ENCODE measurements at places on chromosomes 5 and 9.

DNA sequence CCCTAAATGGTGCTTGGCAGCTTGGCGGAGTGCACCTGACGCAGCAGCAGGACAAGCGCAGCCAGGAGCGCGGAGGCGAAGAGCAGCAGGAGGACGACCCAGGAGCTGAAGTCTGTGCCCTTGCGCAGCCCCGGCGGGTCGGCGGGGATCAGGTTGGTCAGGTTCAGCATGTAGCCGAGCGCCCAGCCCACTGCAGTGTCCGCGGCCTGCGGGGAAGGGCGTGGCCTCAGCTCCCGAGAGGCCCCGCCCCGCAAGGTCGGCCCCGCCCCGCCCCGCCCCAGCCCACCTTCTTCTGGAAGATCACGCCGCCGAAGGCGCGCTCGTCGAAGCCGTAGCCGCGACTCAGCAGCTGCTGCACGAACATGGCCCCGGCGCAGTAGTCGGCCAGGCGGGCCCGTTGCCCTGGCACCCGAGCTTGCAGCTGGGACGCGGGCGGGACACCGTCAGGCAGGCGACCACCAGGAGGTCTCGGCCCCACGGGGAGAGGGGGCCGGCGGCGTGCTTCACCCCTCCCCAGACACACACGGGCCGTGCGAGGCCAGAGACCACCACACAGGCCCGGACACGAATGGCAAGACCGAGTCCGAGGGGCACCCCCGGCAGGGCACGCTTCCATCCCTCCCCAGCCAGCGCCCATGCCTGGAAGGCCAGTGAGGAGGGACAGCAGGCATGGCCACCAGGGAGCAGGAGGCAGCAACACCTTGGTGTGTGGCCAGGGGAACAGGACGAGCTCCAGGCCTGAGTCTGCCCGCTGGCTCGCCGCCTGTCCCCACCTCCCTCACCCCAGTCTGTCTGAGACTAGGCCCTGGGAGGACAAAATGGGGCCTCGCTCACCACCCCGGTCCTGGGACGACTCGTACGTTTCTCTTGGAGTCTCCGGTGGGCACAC, 2.9 kb upstream of the NPDC1 start:
- no peak for DNase-seq

DNA sequence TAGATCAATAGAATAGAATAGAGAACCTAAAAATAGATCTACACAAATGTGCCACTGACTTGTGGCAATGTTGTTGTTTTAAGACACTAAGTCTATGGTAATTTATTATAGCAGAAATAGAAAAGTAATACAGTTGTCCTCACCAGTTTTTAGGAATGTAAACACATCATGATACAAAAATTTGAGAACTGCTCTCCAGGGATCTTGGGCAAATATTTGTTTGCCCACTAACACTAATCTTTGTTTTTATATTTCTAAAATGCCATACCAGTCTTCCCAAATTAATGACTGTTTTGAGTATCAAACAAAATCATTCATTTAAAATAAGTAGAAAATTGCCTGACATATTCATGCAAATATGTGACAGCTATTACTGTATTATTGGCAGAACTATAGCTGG, 297.6 kb downstream of the BRINP1 start:
- no peak for DNase-seq

GRCh38 chr5:1278656-1279442, 16.0 kb downstream of the TERT start:
- peak; percentile 78 for DNase-seq

GRCh38 chr9:90943341-90943740, 141.7 kb downstream of the SYK start:
- no peak for DNase-seq

DNA sequence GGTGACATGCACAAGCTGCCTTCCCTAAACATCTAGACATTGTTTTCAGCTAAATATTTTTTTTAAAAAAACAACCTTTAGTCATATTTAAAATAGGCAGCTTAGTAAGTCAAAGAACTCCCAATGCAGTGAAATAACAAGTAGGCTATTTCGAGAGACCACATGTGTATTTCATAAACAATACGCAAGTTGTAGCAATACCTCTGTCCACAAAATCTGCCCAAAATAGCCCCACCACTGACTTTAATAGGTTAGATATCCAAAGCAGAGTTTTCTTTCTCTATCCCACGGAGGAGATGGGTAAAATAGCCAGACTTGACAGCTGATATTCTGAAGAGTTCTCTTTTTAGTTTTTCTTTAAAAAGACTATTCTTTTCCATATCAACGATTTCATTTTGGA, 1.2 kb downstream of the SLC24A2 start:
- no peak for DNase-seq

GRCh38 chr9:107784235-107784958, 294.8 kb upstream of the KLF4 start:
- DNase-seq = no peak

- DNase-seq = no peak
Measured at GRCh38 chr9:87109231-87109631, 161.9 kb upstream of the GAS1 start.

DNA sequence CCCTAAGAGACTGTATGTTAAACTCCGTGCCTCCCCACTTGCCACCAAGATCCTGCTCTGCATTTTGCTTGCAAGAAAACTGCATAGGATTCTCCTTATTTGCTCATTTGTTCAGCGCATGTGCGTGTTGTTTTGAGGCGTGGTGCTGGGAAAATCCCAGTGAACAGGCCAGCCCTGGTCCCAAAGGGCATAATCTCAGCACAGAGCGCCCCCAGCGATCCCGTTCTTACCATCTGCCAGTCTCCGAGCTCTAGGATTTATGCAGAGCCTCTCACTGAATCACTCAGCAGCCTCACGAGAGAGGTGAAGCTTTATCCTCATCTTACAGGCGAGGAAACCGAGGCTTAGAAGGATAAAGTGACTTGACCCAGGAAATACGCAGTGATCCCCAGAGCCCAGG, 11.5 kb downstream of the PRRX2 start:
- no peak for DNase-seq

DNA sequence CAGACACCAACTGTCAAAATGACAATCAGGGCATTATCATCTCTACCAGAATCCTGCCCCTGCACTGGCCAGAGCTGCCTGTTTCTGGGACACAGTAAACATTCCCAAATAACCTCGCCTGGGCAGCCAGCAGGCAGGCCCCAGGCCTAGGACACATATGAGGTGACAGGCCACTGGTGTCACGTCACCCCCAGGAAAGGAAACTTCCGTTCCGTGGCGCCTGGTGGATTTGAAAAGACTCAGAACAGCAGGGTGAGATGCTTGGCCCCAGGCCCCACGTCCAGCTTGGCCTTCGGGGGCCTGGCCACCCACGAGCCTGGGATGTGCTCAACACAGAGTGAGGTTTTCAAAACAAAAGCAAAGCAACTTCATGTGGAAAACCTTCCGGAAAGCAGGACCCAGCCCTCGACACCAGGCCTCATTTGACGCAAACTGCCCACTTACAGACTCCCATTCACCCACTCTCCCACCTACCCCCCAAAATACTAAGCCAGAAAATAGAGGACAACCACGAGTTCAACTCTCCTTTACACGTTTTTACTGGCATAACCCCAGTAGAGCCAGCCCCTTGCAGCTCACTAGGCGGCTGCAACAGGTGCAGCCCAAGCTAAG, 1.2 kb downstream of the SEMA4D start:
- DNase-seq = no peak

GRCh38 chr5:76074487-76075065, 8.6 kb upstream of the SV2C start:
- DNase-seq = no peak

- DNase-seq = no peak
Measured at GRCh38 chr9:76911971-76912370, 6.1 kb upstream of the PRUNE2 start.

DNA sequence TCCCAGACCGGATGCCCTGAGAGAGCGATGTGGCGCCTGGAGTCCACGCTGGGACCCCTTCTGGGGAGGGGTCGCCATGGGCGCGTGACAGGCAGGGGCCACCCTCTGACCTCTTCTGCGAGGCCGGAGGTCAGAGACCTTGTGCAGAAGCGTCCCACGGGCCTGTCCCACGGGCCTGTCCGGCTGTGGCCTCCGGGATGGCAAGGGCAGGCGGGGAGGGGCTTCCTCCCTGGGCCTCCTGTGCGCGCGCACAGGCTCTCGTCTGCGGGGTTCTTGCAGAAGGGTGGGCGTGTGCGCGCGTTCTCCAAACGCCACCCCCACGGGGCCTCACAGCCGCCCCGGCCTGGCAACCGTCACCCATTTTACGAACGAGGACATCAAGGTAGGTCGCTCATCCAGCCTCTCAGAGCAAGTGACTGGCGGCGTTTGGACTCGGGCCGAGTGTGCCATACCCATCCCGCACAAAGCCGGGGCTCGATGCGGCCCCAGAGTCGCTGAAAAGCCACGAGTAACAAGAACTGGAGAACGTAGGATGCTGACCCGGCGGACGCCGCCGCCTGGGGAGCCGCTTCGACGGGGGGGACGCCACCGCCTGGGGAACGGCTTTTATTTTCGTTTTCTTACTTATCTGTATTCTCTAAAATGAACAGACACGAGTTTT, 897 bp downstream of the AHRR start:
- no peak for DNase-seq

DNA sequence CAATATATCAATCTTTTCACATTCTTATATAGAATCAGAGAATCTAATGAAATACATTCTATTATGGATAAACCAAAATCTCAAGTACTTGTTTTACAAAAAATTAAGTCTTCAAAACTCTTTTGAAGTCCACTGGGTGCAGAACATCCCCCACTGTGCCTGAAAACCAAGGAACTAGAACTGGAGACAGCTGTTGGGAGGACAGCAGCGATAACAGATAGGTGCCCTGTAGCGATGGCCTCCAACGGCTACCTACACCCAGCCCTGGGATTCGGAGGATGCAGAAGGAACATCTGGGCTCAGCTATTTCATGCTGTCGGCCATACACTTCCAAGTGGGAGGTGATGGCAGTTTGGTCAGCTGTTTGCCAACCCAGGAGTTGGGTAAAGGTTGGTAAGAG, 129.3 kb upstream of the LHFPL2 start:
- DNase-seq = no peak

- DNase-seq = no peak
Measured at GRCh38 chr9:77935974-77936373, 95.6 kb downstream of the GNAQ start.

GRCh38 chr5:76332102-76332501, 71.0 kb upstream of the IQGAP2 start:
- DNase-seq = no peak

- peak; percentile 70 for DNase-seq
Measured at GRCh38 chr5:78003919-78004318, 227.8 kb upstream of the TBCA start.

DNA sequence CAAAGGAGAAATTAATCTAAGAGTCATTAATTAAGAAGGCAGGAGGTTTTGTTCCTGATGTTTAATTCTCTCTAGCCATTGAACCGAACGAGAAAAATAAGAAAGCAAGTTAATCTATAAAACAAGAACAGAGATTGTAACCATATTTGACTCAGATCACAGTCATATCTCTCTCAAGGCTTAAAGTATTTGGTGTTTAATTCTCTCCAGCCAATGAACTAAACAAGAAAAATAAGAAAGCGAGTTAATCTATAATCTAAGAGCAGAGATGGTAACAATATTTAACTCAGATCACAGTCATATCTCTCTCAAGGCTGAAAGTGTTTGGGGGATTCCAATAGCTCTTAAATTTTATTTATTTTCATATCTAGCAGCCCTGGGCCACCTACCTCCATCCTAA, 74.4 kb upstream of the SHISAL2B start:
- DNase-seq = no peak

DNA sequence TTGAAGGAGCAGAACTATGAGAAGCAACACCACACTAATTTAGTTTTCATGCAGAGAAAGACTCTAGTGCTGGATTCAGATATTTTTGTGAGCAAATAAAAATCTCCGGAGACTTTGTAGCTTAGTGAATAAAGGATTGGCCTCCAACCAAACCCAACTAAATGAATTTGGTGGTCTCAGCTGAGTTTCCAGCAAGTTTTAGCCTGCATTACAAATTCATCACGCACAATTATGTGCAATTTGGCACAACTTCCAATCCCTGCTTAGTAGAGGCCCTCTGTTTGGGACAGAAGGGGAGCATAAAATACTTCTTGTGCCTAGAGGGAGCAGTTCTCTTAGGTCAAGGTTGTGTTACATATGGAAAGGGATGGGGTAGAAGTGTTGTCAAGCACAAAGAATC, 112.3 kb upstream of the ADAMTSL1 start:
- DNase-seq = no peak

DNA sequence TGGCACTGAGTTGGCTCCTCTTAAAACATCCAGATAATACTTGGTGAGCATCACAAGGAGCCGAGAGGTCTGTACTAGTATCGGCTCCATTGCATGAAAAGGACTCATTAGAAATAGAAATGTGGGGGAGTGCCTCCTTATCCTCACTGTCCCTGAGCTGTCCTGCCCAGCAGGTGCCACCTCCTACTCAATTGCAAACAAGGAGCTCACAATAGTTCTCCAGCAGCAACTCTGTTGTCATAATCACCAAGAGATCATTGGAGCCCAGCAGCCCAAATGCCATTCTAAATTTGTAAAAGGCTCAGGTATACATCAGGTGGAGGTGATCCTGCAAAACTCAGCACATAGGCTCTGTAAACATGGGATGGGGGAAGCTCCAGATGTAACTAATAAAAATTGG, 99.1 kb downstream of the PLK2 start:
- DNase-seq = no peak

DNA sequence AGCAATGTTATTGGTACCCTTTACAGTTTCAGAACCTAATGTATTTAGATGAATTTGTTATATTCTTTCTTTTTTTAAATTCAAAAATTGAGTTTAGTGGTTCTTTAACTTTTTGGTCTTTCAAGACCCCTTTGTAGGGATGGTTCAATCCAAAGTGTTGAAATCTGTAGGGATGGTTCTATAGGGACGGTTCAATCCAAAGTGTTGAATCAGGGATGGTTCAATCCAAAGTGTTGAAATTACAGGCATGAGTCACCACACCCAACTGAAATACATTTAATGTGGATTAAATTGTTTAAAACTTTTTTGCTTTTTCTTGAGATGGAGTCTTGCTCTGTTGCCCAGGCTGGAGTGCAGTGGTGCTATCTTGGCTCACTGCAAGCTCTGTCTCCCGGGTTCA, 30.6 kb downstream of the SNX2 start:
- no peak for DNase-seq

DNA sequence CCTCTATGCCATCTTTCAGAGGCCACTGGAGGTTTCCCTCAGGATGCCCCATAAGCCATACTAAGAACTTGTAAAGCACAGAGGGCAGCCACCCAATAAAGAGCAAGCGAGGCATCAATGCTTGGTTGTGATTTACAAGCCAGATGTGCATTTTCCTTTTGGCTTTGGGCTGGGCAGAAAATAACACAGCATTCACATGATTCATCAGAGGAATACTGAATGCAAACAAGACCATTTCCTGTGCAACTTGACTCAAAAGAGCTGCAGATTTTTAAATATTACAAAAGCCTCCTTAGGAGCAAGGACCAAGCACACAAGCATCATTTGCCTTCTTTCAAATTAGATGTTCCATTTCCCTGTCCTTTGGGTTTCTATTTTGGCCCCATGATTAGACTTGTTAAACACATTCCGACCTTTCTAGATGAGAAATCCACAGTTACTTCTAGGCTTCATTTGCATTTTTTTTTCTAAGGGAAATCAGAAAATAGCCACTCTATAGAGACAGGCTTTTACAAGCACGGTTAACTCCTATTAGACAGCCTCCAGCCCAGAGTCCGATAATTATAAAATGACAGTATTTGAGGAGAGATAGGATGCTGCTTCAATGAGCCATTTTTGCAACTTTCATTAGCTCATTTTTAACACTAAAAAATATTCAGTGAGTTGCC, 207.8 kb downstream of the SEMA5A start:
- DNase-seq = no peak
